ENCODE measurements at places on chromosomes 13 and 19.

- DNase-seq: no peak
These were observed 8.6 kb downstream of the RXFP2 start for GRCh38 chr13:31747966-31748365.

GRCh38 chr19:13839130-13839937 is 37.6 kb upstream of the NANOS3 start:
- DNase-seq: peak; percentile 95

- DNase-seq: no peak
These were observed 71.4 kb downstream of the EFNB2 start for GRCh38 chr13:106464076-106464475.

- peak; percentile 96 for DNase-seq
These were observed at the start of the genes SAFB and SAFB2 for GRCh38 chr19:5622465-5623396. TSS of gene SAFB (plus strand) at chr19:5623083. CDS start at chr19:5623206, 123 bp downstream. TSS of gene SAFB2 (minus strand) at chr19:5622776. CDS start at chr19:5622715, 61 bp downstream.

GRCh38 chr13:76851961-76852360 is 34.2 kb downstream of the KCTD12 start:
- DNase-seq: no peak

GRCh38 chr13:109785141-109785891 is 1.1 kb downstream of the IRS2 start:
- peak; percentile 96 for DNase-seq

GRCh38 chr19:53812335-53812734 is 11.8 kb downstream of the NLRP12 start:
- no peak for DNase-seq

- no peak for DNase-seq
These were observed 13.9 kb downstream of the RABAC1 start for GRCh38 chr19:41945135-41945766.

DNA sequence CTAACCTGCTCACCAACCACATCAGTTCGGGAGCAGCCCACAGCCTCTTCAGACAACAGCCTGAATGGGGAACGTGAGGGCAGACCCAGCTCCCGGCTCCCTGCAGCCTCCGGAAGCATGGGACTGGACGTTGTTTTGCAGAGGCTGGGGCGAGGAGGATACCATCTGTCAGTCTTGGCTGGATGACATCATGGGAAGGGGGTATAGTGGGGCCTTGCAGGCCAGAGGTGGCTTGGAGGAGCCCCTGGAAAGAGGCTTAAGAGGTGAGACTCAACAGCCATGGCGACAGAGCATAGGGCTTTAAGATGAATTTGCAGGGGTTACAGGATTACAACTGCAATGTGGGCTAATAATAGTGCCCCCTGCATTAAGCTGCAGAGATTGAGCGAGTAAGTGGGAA is 1.5 kb downstream of the FXYD3 start:
- DNase-seq: no peak

DNA sequence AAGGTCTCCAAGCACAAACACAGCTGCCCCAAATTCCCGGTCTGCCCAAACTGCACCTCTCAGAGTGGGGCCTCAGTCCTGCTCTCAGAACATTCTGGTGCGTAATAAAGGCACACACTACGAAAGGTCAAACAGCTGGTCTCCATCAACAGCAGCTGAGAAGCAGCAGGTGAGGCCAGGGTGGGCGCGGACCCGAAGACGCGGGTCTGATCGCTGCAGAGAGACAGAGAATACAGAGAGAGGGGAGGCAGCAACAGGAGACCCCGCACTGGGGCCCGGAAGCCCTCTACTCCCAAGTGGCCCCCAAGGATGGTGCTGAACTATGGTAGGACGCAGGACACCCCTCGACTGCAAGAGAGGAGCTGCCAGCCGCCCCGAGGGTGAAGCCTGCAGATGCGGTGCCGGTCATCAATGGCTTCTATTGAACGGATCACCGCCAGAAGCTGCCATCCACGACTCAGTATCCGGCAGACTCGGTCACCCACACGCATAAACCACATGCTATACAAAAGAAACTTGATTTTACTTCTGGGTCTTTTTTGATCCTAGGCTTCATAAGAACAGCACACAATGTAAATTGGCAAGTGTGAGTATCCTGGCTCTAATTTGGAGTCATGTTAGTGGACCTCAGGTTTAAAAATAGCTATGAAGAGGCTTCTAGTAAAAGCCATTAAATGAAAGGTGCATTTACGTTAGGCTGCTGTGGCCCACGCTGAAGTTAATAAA is 33.4 kb downstream of the STK24 start:
- no peak for DNase-seq

- no peak for DNase-seq
These were observed 7.7 kb upstream of the MISP start for GRCh38 chr19:743168-743687.

- no peak for DNase-seq
These were observed 3.8 kb downstream of the HCN2 start for GRCh38 chr19:593505-593904.

GRCh38 chr19:6213266-6213595 is 66.5 kb downstream of the MLLT1 start:
- DNase-seq: no peak

DNA sequence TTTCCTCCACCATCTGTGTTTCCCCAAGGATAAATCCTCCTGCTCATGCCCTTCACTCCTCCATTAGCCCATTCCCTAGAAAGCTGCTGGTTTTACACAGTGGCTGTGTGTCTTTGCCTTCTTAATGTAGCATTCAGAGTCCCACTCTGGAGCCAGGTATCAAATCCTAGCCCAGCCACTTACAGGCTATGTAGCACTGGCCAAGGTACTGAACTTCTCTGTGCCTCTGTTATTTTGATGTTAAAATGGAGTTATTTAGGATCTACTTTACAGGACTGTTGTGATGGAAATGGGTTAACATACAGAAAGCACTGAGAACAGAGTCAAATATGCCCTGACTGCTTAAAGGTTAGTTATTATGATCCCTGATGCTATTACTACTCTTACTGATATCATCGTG is 1.5 kb upstream of the ZSCAN4 start:
- no peak for DNase-seq

- DNase-seq: no peak
These were observed 5.8 kb upstream of the RFXAP start for GRCh38 chr13:36813225-36813624.

GRCh38 chr13:23377983-23378632 is 55.4 kb downstream of the SACS start:
- peak; percentile 79 for DNase-seq

GRCh38 chr13:86135856-86136255 is 336.6 kb upstream of the SLITRK6 start:
- no peak for DNase-seq

DNA sequence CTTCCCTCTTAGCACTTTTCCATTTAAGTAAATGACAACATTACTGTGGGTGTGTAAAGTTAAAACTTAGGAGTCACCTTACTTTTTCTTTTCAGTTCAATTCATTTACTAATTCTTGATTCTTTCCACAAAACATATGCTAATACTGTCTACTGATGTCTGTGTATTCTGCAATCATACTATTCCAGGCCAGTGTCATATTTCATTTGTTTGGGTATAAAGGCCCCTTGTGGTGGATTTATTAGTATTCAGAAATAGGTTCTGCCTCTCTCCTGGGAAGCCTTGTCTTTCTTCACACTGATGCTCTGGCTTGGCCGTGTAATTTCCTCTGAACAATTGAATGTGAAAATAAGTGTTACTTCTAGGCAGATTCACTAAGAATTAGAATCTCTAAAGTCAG is 621.9 kb upstream of the SPRY2 start:
- no peak for DNase-seq

GRCh38 chr19:5354403-5354802 is 13.8 kb upstream of the PTPRS start:
- DNase-seq: no peak

- DNase-seq: no peak
These were observed 2.4 kb upstream of the IFNL4 start for GRCh38 chr19:39251081-39251480.

DNA sequence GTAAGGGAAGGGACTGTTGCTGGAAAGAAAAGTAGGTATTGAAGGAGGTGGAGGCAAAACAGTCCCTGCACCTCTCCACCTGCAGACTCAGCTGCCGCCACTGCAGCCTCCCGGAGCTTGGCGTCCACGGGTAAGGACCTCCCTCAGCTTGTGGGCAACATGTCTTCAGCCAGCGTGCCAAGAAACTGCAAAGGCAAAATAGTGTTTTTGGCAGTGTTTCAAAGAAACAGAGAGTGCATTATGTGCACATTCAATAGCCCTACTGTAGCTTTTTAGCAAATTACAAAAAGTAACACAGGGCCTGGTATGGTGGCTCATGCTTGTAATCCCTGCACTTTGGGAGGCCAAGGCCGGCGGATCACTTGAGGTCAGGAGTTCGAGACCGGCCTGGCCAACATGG is 57.4 kb downstream of the ATP11A start:
- no peak for DNase-seq

DNA sequence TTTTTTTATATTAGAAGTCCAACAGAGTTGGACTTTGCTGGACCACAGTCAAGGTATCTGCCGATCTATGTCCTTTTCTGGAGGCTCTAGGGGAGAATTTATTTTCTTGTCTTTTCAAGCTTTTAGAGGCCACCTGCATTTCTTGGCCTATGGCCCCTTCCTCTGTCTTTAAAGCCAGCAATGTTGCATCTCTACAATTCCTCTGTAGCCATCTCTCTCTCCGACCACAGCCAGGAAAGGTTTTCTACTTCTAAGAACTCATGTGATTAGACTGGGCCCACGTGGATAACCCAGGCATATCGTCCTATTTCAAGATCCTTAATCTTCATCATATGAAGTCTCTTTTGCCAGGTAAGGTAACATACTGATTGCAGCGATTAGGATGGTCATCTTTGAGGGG is 43.5 kb upstream of the RGCC start:
- no peak for DNase-seq

DNA sequence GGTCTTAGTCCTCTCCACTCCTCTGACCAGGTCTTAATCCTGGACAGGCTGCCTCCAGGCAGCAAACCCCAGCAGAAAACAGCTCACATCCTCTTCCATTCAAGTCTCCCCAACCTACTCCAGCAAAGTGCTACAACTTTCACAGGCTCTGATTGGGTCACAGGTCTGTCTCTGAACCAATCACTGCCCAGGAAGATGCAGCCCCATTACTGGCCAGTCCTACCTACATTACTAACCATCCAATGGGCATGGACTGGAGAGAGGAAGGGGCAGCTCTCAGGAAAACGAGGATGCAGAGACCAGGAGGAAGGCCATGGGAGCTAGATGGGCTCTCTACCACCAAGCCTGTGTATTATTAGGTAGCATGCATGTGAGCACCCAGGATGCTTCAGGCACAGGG is 12.2 kb downstream of the MED26 start:
- no peak for DNase-seq

GRCh38 chr19:55056827-55057226 is 6.1 kb downstream of the RDH13 start:
- no peak for DNase-seq

DNA sequence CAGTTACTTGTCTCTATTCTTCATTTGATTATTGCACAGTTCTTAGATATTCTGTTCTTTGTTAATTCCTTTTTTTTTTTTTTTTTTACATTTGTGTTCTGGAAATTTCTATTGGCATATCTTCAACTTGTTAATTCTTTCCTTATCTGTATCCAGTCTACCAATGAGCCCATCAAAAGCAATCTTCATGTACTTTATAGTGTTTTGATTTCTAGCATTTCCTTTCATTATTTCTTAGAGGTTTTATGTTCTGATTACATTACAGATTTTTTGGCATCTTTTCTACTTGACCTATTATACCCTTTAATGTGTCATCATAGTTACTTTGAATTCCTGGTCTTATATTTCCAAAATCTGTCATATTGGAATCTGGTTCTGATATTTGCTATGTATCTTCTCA is 2194.8 kb downstream of the PCDH9 start:
- no peak for DNase-seq

DNA sequence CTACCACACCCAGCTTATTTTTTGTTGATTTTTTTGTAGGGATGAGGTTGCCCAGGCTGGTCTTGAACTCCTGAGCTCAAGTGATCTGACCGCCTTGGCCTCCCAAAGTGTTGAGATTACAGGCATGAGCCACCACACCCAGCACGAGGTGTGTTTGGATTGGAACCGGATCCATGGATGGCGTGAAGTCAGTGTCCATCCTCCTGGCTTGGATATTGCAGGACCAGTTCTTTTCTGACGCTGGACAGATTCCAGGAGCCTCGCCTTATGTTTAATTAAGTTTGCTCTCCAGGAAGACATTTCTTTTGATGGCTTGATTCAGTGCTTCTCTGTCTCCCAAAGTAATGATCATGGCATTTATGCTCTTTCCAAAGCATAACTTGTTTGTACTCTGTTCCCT is 14.4 kb upstream of the RFXAP start:
- DNase-seq: no peak

GRCh38 chr19:48868114-48868886 is at the start of gene PLEKHA4:
TSS of gene PLEKHA4 (minus strand) at chr19:48868617. CDS start at chr19:48867620, 997 bp downstream.
- DNase-seq: peak; percentile 55

GRCh38 chr19:53904909-53905308 is 4.2 kb upstream of the CACNG7 start:
- DNase-seq: no peak

DNA sequence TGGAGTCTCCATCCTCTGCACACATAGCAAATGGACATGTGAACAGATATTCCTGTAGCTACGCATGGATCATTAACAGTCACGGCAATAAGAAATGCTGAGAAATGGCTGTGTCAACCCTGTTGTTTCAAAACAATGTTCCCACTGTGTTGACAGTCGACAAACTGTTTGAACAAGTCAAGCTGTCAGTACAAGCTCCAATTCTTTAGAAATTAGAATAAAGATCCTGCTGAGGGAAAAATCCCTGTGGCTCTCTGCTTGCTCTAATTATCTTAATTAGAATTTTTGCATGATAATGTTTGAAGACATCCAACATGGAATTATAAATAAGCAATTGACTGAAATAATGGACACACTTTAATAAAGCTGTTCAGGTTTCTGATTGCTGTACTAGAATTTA is 37.9 kb upstream of the CPB2 start:
- DNase-seq: no peak

DNA sequence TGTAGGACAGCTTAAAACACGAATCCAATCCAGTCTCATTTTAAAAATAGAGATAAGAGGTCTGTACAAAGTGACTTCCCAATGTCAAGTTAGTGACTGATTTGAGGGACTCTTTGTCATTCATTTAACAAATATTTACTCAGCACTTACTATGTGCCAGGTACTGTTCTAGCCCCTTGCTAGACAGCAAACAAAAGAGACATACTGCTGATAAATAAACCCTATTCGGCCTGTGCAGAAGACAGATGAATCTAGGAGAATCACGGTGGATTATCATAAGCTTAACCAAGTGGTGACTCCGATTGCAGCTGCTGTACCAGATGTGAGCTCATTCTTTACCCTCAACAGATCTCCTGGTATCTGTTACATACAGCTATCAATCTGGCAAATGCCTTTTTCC is 6.4 kb upstream of the ELF1 start:
- no peak for DNase-seq

GRCh38 chr13:75875450-75875849 is 239.3 kb downstream of the LMO7 start:
- no peak for DNase-seq

- peak; percentile 97 for DNase-seq
These were observed 33.8 kb downstream of the COL4A2 start for GRCh38 chr13:110340812-110341444.

Data from SJSA1 (cell line).